Left hindlimb (tissue), 1 donor: ENCODE measurements at places on chromosomes 1 and 21.

GRCh38 chr1:181482521-181483284 lies 614 bp upstream of the CACNA1E start:
- DNase-seq = no peak

- DNase-seq = no peak
These were observed 9.1 kb upstream of the PCNX2 start for GRCh38 chr1:233304489-233305102.

- DNase-seq = no peak
These were observed 77.8 kb upstream of the C1orf105 start for GRCh38 chr1:172342584-172343239.

GRCh38 chr1:107277022-107277421 lies 136.2 kb downstream of the NTNG1 start:
- DNase-seq = no peak

- no peak for DNase-seq
These were observed 49.7 kb downstream of the SYF2 start for GRCh38 chr1:25182629-25183028.

DNA sequence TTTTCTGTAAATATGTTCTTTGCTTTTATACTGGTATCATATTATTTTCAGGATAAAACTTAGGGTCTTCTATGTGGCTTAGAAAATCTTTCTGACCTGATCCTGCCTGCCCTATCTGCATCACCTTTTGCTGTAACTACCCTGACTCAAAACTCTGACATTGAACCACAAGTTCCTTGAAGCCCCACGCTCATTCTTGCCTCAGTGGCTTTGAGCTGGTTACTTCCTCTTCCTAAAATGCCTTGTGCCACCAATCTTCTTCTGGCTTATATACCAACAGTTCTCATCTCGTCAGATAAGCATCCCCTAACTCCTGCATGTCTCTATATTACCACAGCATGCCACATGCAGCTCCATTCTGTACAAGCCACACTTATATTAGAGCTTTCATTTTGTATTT lies 84.5 kb upstream of the LRRC7 start:
- DNase-seq = no peak

DNA sequence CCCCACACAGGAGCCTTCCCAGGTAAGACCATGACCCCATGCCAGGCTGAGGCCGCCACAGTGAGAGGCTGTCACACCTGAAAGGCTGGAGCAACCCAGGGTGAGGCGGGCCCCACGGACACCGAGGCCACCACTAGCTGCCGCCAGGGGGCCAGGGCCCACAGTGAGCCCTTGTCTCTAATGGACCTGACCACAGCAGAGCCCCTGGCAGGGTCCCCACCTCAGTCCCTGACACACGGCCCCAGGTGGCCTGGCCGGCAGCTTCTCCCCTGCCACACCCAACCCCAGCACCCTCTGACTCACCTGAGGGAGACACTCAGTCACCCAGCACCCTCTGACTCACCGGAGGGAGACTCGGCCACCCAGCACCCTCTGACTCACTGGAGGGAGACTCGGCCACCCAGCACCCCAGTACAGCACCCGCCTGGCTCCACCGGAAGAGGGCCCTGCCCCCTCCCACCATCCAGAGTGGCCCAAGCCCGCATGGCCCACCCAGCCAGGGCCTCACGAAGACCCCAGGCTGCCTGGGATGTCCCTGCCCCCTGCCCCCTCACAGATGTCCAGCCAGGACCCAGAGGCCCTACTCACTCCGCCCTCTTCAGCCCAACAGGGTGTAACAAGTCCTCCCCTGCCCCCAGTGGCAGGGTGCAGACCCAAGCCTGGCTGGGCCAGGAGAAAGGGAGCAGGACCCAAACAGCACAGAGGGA lies 4.4 kb downstream of the DVL1 start:
- DNase-seq = no peak

DNA sequence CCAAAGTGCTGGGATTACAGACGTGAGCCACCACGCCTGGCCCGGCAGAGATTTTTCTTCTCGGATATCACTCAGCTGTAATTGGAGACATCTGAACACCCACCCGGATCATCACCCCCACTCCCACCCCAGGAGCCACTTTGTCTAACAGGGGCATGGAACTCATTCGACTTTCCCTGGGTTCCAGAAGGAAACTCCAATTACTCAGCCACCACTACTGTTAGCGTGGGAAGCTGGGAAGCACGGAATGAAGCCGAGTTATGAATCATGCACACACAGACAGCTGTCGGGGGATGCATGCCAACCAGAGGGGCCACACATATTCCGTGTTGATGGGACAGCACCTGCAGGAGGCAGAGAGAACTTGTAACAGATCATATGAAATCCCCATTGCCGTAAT lies 85.2 kb downstream of the HLCS start:
- DNase-seq = no peak

GRCh38 chr1:92876351-92876750 lies 44.5 kb downstream of the RPL5 start:
- no peak for DNase-seq

- no peak for DNase-seq
These were observed 140.8 kb downstream of the PTGER3 start for GRCh38 chr1:70906800-70907199.

DNA sequence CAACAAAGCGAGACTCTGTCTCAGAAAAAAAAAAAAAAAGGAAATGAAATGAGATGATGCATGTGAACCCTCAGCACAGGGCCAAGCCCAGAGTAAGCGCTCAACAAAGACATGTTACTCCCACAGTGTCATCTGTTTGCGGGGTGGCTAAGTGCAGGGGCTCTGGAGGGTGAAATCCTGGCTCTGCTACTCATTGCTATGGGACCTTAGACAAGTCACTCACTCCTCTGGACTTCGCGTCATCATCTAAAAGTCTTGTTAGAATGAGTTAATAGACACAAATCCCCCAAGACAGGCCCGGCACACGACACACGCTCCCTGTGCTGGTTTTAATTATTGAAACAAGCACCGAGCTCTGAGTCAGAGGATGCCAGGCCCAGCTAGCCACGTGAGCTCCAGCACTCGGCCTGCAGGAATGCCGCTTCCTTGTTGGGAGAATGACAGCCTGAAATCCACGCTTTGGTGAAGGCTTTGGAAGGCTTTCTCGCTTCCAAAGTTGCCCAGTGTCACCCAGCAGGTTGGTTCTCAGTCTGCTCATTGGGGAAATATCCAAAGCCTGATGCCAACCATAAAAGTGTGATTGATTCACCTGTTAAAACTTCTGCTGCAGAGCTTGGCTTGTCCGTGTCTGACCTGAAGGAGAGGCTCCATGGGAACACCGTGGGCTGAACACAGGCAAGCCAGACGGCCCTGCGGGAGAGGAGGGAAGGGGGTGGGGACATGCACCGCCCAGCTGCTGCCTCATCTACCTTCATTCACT lies 36.7 kb upstream of the TARDBP start:
- no peak for DNase-seq

GRCh38 chr1:163068716-163069115 lies 445 bp upstream of the RGS4 start:
- DNase-seq = no peak

DNA sequence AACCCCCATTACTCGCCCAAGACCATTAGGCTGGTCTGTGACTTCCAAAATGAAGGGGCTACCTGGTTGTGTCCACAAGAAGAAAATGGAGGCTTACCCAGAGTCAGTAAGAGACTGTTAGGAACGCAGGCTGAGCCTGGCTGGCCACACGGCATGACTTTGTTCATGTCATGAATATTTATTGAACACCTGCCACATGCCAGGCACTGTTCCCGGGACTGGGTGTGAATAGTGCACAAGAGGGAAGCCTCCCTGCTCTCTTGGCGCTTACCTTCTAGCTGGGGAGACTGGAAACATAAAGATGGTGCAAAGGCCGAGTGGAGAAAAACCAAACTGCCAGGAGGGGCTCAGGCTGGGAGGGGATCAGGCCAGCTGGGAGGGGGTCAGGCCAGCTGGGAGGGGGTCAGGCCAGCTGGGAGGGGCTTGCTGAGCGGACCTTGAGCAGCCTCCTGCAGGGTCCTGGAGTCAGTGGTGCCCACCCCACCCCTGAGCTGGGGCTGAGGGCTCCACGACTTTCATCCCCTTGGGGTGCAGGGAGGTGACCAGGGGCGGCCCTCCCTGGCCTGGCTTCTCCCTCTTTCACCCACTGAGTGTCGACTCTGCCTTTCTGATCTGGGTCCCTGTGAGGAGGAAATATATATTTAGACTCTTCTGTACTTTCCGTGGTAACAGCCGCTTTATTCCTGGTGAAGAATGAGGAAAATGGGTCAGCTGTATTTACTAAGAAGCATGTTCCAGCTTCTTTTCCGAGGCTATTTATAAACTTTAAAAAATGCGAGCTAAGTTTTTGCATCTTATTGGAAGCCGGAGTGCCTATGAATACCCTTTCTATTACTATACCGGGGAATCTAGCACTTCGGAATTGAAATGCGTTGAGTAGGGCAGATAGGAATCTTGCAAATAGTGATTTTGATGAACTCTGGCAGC lies 139.0 kb downstream of the CAMTA1 start:
- DNase-seq = no peak

GRCh38 chr1:229006121-229006870 lies 264.6 kb upstream of the RAB4A start:
- no peak for DNase-seq

DNA sequence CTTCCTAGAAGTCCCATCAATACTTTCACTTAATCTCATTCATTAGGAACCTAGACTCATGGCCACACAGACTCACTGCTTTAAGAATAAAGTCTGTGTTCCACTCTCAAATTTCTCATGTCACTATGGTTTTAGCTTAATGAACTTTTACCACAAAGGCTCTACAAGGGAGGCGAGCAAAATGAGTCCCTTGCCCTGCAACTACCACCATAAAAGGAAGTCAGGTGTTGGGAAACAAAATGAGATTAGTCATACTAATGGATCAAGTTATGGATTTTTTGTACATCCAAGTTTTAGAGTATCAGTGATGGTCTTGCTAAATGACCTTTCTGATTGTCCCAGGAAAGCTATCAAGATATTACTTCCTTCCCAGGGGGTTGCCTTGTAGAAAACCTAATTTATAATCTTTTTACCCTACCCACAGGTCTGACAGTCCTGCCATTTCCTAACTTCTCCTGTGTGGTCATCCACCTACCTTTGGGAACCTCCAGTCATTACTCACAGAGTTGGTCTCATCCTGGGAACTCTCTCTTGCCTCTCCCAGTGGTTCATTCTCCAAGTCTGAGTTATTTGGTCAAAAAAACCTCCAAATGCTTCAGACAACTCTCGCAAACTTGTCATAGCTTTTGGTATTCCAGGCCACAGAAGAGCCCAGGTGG lies 51.8 kb upstream of the SLC16A1 start:
- DNase-seq = no peak

- DNase-seq = no peak
These were observed 2.4 kb downstream of the RCAN1 start for GRCh38 chr21:34612557-34612956.

DNA sequence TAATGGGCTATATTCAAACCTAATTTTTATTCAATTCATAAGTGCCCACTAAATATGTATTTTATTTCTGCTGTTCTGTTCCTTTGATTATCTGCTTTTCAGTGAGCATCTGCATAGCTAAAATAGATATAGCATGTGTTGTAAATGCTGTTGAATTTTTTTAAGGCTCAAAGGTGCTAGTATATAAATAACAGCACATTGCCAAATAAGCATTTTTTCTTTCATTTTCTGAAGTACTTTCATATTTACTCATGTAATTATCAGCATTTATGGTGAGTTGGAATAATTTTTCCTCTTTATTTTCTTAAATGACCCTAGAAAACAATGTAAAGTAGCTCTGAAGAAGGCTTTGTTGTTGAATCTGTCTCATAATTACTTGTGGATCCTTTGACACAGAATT lies 69.6 kb upstream of the B3GALT2 start:
- DNase-seq = no peak

DNA sequence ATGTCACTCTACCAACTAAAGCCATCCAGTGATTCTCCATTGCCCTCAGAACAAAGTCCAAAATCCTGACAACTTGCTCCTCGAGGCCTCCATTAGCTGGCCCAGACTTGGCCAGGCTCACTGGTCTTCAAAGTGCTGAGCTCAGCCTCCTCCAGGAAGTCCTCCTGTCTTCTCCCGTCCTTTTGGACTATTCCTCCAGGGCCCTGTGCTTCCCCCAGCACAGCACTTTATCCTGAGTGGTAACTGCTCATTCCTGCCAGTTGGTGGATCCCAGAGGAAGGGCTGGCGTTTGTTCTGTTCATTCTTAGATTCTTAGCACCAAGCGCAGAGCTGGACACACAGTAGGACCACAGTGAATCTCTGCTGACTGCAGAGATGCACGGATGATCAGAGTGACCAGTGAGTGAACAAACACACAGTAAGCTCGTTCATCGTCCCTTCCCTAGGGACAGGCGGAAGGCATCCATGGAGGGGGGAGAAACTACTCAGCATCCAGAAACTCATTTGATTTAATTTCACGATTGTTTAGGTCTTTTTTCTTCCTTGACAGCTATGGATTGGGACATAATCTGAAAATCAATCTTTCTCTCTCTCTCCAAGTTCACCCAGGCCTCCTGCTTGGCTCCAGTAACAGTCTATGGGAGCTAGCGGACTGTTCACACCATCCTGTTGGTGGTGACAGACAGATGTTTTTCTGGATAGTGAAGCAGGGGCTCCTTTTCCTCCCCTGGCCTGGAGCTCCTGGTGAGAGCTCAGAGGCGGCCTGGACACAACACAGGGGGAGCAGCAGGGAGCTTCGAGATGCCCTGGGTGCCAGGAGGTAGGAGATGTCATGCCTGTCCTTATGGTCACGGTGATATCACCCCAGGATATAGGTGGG lies 180.2 kb downstream of the PTPRU start:
- no peak for DNase-seq

DNA sequence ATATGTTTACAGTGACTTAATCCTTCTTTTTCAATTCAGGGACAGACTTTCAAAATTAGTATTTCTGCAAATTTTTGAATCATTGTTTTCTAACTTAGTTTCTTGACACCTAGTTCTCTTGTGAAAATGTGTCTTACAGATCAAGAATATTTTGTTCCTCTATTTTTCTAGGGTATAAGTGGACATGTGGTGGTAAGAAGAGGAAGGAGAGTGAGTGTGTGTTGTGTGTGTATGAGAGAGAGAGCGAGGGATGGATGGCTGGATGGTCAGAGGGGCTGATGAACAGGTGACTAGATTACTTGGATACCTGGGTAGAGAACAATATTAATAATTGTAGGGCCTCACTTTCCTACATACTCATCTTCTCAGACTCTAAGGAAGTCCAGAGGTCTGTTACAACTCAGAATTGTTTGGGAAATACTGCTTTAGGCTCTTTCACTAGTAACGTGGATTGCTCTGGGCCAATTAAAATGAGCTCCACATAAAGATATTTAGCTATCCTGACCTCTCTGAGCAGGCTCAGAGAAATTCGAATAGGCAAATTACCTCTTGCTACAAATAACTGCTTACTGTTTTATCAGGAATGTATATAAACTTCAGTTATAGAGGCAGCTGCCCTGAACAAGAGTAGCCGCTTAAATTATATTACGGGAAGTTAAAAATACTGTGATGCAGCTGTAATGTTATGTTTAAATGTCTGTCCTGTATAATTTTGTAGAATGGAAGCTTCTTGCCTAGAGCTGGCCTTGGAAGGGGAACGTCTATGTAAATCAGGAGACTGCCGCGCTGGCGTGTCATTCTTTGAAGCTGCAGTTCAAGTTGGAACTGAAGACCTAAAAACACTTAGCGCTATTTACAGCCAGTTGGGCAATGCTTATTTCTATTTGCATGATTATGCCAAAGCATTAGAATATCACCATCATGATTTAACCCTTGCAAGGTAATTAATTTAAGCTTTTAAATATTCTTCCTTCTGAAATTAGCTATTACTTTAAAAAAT lies 19.7 kb downstream of the GPSM2 start:
- peak; percentile 45 for DNase-seq
